ENCODE measurements at places on chromosomes 11 and 22. TPM values are rescaled to one million over a fixed set of nuclear protein-coding genes. Genes with fewer than 3 reads are reported as not detected.
A peak's percentile ranks its signal among the peaks of the same experiment; 100 is the strongest.

DNA sequence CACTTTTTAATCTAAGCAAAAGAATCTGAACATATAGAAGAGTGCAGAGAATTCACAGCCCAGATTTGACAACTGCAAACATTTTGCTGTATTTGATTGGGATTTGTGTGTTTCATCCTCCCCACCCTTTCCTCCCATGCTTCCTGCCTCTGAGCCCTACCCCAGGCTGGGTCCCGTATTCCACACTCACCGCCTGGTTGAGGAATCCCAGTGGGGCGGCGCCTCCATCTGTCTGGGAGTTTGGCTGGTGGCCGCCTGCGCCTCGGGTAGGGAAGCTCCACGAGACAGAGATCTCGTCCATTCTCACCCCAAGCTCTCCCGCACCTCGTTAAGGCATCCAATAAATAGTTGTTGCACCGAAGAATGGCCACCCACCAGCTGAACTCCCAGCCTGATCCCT, 105.9 kb upstream of the SLC22A12 start:
- no peaks in the 10 kb centered on the region for H3K27me3 ChIP-seq
- no peaks in the 10 kb centered on the region for H3K4me1 ChIP-seq
- no peak for DNase-seq
- H3K4me3 ChIP-seq: no peak overlapping the region
- H3K36me3 ChIP-seq: no peaks in the 10 kb centered on the region

The PATE4 gene
- polyA plus RNA-seq: not detected

DNA sequence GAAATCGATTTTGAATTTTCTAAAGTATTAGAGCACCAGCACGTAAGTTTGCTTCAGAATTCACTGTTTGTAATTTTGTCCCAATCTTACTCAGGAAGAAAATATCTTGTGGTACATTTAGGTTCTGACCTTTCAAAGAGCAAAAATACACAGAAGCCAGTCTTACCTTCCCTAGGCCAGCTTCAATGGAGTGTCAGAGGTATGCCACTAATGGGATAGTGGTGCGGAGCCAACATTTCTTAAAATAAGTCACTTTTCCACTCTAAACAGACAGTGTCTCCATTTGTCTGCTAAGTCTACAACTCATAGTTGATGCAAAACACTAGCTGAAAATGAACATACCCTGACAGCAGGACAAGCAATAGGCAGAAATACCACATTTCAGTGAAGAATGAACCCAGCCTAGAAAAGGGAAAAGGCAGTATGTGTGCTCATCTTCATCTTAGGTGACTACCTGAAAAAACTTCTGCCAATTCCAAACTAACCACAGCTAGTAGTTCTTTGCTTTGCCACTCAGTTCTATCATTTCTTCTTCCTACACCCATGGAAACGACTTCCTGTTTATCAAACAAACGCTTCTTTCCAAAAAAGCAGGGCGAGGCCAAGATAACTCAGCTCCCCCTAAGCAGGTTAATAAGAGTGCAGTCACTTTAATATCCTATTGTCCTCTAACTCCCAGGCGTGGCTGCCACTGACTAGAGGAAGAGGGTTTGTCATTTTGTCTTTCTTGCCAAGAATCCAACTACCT, 94.0 kb upstream of the APOA1 start:
- DNase-seq: no peak
- H3K4me3 ChIP-seq: no peak overlapping the region
- H3K4me1 ChIP-seq: peaks cover 51% of the 10 kb centered on the region

DNA sequence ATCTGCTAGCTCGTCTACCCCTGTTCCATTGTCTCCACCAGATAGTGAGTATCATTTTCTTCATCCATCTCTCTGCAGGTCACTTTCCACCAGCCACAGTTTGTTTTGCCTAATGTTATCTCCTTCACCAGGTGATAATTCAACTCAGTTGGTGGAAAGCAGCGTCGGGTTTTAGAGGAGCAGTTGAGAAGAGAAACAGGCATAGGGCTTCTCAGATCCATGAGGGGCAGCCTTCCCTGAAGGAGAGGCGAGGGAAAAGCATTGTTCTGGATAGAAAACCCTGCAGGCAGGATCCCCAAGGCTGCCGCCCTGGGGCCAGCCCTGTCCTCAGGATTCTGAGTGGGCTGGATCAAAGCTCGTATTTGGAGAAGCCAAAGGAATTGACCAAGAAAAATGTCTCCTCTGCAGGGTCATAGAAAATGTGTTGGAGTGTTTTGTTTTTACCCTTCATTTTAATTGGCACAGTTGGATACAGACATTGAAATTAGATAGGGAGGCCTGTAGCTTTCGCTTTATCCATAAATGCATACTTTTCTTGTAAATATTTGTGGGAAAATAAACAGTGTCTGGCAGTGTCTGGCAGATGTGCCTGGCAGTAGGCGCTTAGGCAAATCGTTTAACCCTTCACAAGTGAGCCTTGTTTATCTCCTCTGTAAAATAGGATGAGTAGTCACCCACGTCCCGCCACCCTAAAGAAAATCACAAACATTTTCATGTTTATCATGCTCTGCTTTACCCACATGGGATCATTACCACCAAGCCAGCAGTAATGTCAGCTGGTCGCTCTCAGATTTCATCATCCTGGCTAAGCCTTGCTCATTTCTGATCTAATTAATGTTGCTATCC, 73.4 kb upstream of the TTC12 start:
- no peaks in the 10 kb centered on the region for H3K4me1 ChIP-seq
- H3K4me3 ChIP-seq: no peak overlapping the region
- H3K36me3 ChIP-seq: no peaks in the 10 kb centered on the region
- H3K27ac ChIP-seq: peak overlapping the region; percentile 68
- DNase-seq: no peak

The MCHR1 gene
- not detected for polyA plus RNA-seq

GRCh38 chr11:129866311-129866710, 29.1 kb downstream of the NFRKB start:
- no peak for DNase-seq
- H3K27ac ChIP-seq: peak overlapping the region; percentile 28
- H3K4me3 ChIP-seq: no peak overlapping the region
- no peaks in the 10 kb centered on the region for H3K27me3 ChIP-seq

DNA sequence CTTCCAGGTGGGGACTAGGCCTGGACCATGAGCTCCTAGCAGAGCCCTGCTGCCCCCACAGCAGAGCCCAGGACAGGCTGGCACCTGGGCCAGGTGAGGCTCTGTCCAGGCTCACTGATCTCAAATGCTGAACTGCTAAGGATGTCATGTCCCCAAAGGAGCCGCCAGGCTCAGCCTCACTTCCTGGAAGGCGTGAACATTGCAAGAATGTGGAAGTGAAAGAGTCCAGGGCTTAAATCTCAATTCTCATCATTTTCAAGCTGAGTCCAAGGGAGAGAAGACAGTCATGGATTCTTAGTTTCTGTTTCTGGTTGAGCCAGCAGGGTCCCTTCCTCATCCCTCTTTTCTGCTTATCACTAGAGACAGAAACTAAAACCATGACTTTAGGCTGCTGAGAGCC, 5.0 kb downstream of the ASCL2 start:
- no peak overlapping the region for H3K4me3 ChIP-seq
- peaks cover 25% of the 10 kb centered on the region for H3K4me1 ChIP-seq
- peaks cover 4% of the 10 kb centered on the region for H3K27me3 ChIP-seq
- H3K27ac ChIP-seq: peak overlapping the region; percentile 77

The KCNK4 gene
- polyA plus RNA-seq: not detected

- peaks cover 61% of the 10 kb centered on the region for H3K4me1 ChIP-seq
- DNase-seq: no peak
- H3K27ac ChIP-seq: peak overlapping the region; percentile 63
- H3K36me3 ChIP-seq: no peaks in the 10 kb centered on the region
- no peak overlapping the region for H3K4me3 ChIP-seq
Measured at GRCh38 chr22:24431309-24432034, 4.1 kb downstream of the ADORA2A start.

The ALG8 gene
- 29.4 TPM for polyA plus RNA-seq

The HARBI1 gene
- polyA plus RNA-seq: 2.3 TPM

GRCh38 chr11:118521892-118522311, 5.4 kb upstream of the TTC36 start:
- DNase-seq: no peak
- no peak overlapping the region for H3K4me3 ChIP-seq
- H3K36me3 ChIP-seq: peaks cover 86% of the 10 kb centered on the region
- H3K4me1 ChIP-seq: peaks cover 9% of the 10 kb centered on the region
- H3K27me3 ChIP-seq: no peaks in the 10 kb centered on the region

DNA sequence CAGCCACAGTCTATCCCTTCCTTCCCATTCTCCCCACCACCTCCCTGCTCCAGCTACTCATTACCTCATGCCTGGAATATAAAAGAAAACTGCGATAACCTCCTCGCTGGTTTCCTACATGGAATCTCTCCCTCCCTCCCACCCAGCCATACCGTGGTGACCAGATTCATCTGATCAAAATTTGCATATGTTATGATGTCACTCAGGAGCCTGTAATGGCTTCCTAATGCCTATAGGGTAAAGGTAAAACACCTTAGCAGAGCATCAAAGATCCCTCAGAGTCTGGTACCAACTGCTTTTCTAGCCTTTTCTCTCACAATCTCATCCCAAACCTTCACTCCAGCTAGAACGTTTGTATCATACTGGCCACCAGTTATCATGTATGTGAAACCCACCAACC, 19.6 kb downstream of the RTN4RL2 start:
- no peak for DNase-seq
- no peak overlapping the region for H3K27ac ChIP-seq
- peaks cover 47% of the 10 kb centered on the region for H3K4me1 ChIP-seq
- peaks cover 5% of the 10 kb centered on the region for H3K36me3 ChIP-seq
- H3K4me3 ChIP-seq: no peak overlapping the region
- no peaks in the 10 kb centered on the region for H3K27me3 ChIP-seq

DNA sequence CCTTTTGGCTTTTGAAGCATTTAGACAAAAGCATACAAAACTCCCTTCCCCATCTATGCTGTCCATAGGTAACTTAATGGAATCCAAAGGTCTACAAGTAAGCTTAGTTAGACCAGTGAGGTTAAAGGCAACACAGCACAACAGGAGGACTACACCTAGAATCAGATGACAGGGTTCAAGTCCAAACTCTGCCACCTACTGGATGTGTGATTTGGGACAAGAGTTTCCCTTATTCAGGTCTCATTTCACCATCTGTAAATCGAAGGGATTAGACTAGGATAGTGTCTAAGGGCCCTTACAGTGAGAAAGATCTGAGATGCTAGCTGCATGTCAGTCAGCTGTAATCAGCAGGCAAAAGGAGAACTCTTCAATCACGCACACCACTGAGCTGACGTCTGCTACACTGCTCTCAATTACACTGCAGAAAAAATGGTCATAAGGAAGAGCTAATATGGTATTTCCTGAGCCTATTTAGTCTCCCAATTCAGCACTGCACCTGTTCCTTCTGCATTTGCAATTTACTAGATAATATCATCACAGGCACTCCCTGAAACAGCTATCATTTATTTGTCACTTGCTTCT, 82.2 kb downstream of the SERGEF start:
- no peak overlapping the region for H3K4me3 ChIP-seq
- no peak overlapping the region for H3K27ac ChIP-seq
- peaks cover 9% of the 10 kb centered on the region for H3K36me3 ChIP-seq
- no peak for DNase-seq
- H3K4me1 ChIP-seq: no peaks in the 10 kb centered on the region

GRCh38 chr11:68563454-68563853, 102.9 kb downstream of the PPP6R3 start:
- H3K4me3 ChIP-seq: no peak overlapping the region
- H3K36me3 ChIP-seq: peaks cover 97% of the 10 kb centered on the region
- DNase-seq: no peak
- H3K27me3 ChIP-seq: no peaks in the 10 kb centered on the region
- no peaks in the 10 kb centered on the region for H3K4me1 ChIP-seq

- no peaks in the 10 kb centered on the region for H3K27me3 ChIP-seq
- H3K4me3 ChIP-seq: no peak overlapping the region
- no peaks in the 10 kb centered on the region for H3K4me1 ChIP-seq
- H3K36me3 ChIP-seq: no peaks in the 10 kb centered on the region
Measured at GRCh38 chr11:7457211-7457610, 28.1 kb upstream of the OLFML1 start.
